ENCODE measurements at places on chromosomes 2 and 18. TPM values are rescaled to one million over a fixed set of nuclear protein-coding genes. Genes with fewer than 3 reads are reported as not detected.

SYT4 gene
- not detected for total RNA-seq

LONRF2 gene
- total RNA-seq = not detected

STPG4 gene
- under 0.01 TPM for total RNA-seq

SH3RF3 gene
- 8.9 TPM for total RNA-seq

KCNS3 gene
- 0.25 TPM for total RNA-seq

UGT1A5 gene
- not detected for total RNA-seq

DHRS9 gene
- total RNA-seq = not detected

CFAP210 gene
- total RNA-seq = not detected

GALNT14 gene
- total RNA-seq = 0.39 TPM

FTCDNL1 gene
- 0.38 TPM for total RNA-seq

SCN1A gene
- total RNA-seq = under 0.01 TPM

MAP3K19 gene
- not detected for total RNA-seq

GKN2 gene
- total RNA-seq = not detected

AFG3L2 gene
- 33.4 TPM for total RNA-seq

SH3YL1 gene
- total RNA-seq = 8.9 TPM

IL36B gene
- total RNA-seq = not detected

SERPINB5 gene
- total RNA-seq = not detected

GPR39 gene
- not detected for total RNA-seq

PARD3B gene
- total RNA-seq = 6.4 TPM

LAMA1 gene
- total RNA-seq = 0.13 TPM

CTLA4 gene
- total RNA-seq = 1.3 TPM

SUPT7L gene
- total RNA-seq = 10.0 TPM

TBR1 gene
- under 0.01 TPM for total RNA-seq

OTOF gene
- 20.7 TPM for total RNA-seq

UGT1A1 gene
- not detected for total RNA-seq

SERPINB13 gene
- total RNA-seq = not detected

Data from dermis microvascular lymphatic vessel endothelial cell (primary cell).